NCI-H69 (cell line): ENCODE measurements at places on chromosomes 16 and 17.

GRCh38 chr16:22926105-22926751 is 112.3 kb downstream of the HS3ST2 start:
- DNase-seq, result no peak

- no peak for DNase-seq
Observed at GRCh38 chr16:88634141-88634993, 4.0 kb upstream of the IL17C start.

GRCh38 chr16:53142823-53143568 is 88.2 kb downstream of the CHD9 start:
- no peak for DNase-seq

DNA sequence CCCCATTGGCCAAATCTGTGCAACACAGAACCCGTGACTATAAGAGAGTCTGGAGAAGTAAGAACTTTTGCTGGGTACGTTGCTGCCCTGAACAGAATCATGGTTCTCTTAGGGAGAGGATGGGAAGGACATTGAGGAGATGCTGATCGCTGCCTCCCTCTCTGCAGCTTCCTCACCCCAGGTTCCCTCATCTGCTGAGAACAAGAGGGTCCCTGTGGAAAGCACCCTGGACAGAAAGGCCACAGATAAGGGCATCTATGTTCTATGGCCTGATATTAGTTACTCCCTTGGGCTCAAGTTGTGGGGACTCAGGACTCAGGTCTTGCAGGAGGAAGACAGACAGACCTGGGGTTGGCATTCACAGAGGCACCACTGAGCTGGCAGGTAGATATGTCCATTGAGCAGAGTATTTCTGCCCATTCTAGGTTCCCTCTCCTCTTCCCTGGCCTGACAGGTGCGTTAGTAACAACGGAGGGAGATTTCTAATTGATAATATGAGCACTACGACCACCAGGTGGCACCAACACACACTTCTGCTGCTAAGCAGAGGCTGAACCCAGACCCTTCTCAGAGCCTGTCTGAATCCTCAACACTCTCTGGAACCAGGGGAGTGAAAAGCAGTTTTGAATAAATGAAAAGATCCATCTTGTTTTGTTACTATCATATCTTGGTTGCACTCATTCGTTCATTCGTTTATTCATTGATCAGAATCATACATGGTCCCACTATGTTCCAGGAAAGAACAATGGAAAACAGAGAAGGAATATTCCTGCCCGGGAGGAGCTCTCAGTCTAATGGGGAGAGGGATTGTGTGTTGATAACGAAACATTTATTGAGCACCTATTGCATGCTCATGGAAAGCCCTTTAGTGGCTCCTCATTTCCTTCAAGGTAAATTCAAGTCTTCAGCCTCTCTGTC is 56.4 kb downstream of the SLC6A2 start:
- peak; percentile 52 for DNase-seq

DNA sequence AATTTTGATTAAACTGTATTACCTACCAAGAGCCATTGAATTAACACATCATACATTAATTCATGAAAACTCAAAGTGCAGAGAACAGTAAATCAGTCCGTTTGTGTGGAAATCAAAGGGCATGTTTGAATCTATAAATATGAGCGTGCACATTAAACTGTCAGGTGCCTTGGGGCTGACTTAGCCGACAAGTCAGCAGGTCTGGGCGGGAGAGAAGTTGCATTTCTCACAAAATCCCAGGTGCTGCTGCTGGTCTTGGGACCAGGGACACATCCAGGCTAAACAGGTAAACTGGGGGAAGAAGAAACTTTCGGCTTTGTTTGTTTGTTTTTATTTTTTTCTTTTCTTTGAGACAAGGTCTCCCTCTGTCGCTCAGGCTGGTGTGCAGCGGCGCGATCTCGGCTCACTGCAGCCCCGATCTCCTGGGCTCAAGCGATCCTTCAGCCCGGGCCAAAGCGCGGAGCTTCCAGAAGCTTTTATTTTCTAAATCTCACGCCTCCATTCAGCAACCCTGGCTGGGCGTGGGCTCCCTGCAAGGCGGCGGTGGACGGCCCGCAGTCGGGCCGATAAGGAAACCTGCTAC is 213.9 kb downstream of the MRTFB start:
- DNase-seq, result peak; percentile 90

GRCh38 chr16:13056607-13057006 is 155.2 kb downstream of the SHISA9 start:
- no peak for DNase-seq

DNA sequence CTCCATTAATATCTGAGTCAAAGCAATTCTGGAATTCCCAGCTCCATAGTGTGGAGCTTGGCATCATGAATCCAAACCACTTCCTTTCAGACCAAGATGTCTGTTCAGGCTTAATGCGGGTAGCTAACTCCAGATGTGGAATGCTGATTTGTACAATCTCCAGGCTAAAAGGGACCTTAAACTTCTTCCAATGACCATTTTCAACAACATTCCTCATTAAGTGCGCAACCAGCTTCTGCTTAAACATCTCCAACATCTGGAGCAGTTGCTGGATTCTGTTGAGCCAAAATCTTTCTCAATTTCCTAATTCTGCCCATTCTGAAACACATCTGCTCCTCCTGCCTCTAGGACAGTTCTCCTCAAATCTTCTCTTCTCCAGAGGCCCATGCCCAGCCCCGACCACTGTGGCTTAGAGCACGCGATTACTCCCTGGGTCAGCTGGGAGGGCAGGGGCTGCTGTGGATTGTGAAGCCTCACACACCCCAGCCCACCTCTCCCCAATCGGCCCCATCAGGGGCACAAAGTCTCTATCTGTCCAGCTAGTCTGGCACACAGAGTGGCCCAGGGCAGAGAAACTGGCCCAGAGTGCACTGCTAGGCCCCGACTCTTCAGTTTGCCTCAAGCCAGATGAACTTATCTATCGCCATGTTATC is 36.2 kb downstream of the ASPA start:
- DNase-seq, result no peak

DNA sequence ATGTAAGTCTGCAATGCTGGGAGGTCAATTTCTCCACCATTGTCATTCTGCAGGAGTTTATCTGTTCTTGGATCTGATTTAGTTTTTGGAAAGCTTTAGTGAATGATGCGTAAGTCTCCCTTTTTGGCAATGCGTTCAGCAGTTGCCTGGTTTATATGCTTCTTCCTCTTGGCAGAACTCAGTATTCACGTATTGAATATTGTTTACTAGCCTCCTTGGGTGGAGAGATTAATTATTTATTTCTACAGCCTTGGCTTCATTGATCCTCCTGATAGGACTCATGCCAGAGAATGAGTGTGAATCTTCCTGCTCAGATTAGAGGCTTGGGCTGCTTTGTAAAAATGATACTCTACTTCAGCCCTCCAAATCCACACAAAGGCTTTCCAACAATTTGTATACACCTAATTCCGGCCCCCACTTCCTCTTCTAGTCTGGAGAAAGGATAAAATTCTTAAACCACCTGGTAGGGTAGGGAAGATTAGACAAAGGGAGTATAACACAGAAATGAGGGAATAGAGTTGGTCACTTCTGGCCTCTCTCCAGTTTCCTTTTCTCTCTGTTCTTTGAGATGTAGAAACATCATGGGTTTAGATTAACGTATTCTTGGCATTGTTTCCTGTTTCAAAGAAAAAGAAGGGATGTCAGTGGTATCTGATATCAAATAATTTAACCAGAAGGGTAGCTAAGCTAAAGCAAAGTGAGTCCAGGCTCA is 929.8 kb downstream of the KCNJ2 start:
- DNase-seq, result peak; percentile 19

GRCh38 chr17:67290244-67290643 is 45.2 kb upstream of the HELZ start:
- no peak for DNase-seq

GRCh38 chr17:43338886-43339516 is 59.8 kb upstream of the ARL4D start:
- DNase-seq, result peak; percentile 80

GRCh38 chr16:58123896-58124600 is 5.1 kb downstream of the CFAP20 start:
- DNase-seq, result peak; percentile 35

GRCh38 chr16:69880640-69881133 is 70.4 kb upstream of the CLEC18A start:
- DNase-seq, result no peak

GRCh38 chr16:35733971-35734702 is 2274.7 kb downstream of the TP53TG3F start:
- no peak for DNase-seq

- DNase-seq, result no peak
Observed at GRCh38 chr16:55147396-55147795, 176.6 kb upstream of the IRX6 start.

DNA sequence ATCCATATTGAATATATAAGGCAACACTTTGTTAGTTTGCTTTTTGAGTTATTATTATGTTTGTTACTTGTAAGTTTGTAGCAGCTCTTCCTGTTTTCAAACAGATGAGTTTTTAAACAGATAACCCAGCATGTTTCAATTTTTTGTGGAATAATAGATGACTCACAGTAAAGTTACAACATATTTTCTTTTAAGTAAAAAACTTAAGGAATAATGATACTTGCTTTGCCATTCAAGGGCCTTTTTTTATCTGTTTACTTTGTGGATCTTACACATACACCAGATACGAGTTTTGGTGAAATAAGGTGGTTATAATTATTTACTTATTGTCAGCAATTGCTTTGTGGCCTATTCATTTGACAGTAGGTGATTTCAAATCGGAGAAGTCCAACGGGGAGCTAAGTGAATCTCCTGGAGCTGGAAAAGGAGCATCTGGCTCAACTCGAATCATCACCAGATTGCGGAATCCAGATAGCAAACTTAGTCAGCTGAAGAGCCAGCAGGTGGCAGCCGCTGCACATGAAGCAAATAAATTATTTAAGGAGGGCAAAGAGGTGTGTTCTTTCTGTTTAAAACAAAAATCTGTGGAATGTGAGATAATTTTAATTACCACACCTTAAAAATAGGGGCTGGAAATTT is 66.3 kb downstream of the BPTF start:
- DNase-seq, result no peak

GRCh38 chr16:27040732-27041131 is 26.0 kb upstream of the C16orf82 start:
- DNase-seq, result no peak

GRCh38 chr16:51125992-51126391 is 25.1 kb downstream of the SALL1 start:
- no peak for DNase-seq

GRCh38 chr16:30378236-30379157 is 3.9 kb downstream of the SEPTIN1 start:
- DNase-seq, result peak; percentile 99

GRCh38 chr17:63039342-63039741 is 73.3 kb downstream of the TANC2 start:
- peak; percentile 12 for DNase-seq

DNA sequence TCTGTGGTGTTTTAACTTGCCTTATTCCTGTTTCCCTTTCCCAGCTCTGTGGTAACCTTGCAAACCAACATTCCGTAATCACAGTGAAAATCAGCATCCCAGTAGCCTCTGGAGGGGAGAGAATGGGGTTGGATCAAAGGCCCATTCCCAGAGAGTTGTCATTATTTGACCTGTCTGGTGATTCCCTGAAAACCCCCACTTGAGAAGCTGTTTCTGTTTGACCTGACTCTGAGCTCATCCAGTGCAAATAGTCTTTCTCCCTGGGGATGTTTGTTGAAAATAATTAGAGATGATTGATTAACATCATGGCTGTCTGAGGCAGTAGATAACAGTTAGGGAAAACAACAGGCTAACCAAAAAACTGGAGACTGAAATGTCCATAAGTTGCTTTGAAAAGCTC is 3.0 kb downstream of the CACNG1 start:
- DNase-seq, result peak; percentile 46

- DNase-seq, result peak; percentile 99
Observed at GRCh38 chr16:4944333-4945281, 7.7 kb upstream of the PPL start.

DNA sequence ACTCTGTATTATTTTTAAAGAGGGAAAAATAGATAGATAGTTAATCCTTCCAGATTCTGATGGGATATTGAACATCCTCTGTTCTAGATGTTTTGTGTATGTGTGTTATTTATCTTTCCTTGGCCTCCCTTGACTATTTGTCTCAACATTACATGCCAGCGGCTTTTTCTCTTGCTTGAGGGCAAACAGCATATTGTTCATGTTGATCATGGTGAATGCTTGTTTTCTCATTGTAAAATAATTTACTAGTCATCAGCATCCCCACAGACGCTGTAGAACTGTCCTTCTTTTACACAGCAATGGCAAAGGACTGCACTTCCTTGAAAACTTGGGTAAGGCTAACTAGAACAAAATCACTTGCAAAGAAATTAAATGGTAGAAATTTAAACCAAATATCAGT is 1376.4 kb upstream of the GOT2 start:
- DNase-seq, result no peak

DNA sequence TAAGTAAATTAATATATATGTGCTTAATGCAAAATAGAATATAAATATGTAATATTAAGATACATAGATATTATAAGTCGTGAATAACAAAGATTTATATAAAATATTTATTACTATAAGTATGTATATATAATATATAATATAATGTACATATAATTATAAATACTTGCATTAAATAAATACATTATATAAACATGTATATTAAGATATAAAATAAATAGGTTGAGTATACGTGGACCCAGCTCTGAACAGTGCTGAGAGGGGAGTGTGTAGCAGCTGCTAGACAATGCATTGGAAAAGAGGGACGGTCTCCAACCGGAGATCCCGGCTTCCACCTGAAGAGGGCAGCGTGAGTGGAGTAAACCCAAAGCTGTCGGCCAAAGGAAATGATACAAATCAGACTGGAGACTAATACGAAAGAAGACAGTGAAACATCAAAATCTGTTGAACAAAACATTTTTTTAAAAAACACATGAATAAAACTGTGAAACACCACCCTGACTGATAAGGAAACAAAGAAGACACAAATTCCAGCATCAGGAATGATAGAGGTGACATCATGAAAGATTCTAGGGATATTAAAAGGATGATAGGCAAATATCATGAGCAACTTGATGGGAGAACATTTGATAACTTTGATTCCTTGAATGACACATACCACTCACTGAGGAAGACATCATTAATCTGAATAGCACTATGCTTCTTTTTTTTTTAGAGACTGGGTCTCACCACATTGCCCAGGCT is 125.4 kb upstream of the CHMP6 start:
- peak; percentile 81 for DNase-seq

- peak; percentile 53 for DNase-seq
Observed at GRCh38 chr16:3009568-3010390, 2.9 kb upstream of the CLDN9 start.

DNA sequence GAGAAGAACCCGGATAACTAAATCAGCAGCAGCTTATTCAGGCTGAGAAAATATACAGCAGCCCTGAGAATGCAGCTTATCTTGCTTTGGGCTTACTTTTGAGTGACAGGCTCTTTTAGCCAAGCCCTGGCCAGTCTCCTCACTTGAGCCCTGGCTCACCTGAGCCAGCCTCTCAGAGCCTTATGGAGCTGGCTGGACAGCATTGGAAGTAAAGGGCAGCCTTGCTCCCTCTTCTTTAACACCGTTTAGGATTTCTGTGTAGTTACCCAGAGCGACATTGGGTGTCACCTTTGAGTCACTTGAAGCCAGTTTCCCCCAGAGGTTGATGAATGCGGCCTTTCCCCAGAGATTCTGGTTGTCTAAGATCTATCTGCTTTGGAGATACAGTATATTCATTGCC is 7.7 kb upstream of the NPIPB2 start:
- DNase-seq, result peak; percentile 78

GRCh38 chr16:52497067-52497816 is 49.7 kb downstream of the TOX3 start:
- DNase-seq, result peak; percentile 95

- DNase-seq, result no peak
Observed at GRCh38 chr17:56030009-56030624, 123.2 kb upstream of the ANKFN1 start.

GRCh38 chr16:53821487-53821886 is 117.5 kb downstream of the FTO start:
- no peak for DNase-seq

- DNase-seq, result peak; percentile 98
Observed at GRCh38 chr17:67132366-67132765, 88.0 kb downstream of the CACNG1 start.
